ENCODE measurements at places on chromosomes 7 and 10.

DNA sequence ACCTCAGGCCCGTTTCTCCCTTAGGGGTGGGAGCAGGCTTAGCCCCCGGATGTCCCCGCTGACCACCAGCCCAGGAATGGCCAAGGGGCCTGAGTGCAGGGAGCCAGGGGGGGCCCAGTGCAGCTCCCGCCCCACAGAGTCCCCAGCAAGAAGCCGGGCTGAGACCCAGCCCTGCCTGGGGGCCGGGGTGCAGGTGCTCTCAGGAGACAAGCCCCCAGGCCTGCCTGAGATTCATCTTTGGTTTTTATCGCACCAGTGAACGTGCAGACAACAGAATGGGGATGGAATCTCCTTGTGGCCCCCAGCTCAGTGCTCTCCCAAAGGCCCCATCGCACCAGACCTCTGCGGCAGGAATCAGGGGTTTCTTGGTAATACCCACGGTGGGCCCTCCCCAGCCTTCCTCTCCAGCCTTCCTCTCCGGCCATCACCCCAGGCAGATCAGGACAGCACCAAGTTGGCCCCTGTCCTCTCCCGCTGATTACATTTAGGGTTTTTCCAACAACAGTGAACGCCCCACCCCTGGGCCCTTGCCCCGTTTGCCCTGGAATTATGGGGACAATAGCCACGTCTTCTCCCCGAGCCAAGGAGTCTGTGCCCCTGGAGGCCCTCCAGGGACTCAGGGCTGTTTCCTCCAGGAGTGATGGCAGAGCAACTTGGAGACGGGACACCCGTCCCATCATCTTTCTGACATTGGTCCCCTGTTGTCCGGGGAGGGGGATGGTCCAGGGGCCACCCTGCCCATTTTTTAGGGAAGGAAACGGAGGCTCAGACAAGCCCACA is 22.4 kb downstream of the ADAP1 start:
- DNase-seq: no peak

DNA sequence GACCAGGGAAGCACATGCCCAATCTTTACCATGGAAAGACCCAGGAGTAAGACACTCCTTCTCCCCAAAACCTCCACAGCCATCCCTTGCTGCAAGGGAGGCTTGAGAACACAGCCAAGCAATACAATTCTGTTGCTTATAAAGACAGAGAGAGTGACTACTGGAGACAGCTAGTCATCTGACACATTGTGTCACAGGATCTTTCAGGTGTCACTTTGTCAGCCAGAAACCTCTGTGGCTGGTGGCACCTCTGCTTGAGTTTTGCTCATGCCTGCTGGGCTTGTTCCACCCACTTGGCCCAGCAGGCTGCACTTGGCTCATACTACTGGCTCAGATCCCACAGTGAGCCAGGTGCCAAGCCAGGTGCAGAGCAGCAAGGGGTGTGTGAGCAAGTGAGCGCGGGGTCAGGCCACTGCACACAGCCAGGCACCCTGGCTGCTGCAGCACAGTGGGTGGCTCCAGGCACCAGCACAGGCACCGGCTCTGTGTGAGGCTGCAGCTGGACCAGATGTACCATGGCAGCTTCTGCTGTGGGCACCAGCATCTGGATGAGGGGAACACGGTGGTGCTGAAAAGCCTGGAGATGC is 12.4 kb upstream of the PRLHR start:
- no peak for DNase-seq

- DNase-seq: no peak
Observed at GRCh38 chr10:105358911-105359310, 717.8 kb downstream of the SORCS3 start.

DNA sequence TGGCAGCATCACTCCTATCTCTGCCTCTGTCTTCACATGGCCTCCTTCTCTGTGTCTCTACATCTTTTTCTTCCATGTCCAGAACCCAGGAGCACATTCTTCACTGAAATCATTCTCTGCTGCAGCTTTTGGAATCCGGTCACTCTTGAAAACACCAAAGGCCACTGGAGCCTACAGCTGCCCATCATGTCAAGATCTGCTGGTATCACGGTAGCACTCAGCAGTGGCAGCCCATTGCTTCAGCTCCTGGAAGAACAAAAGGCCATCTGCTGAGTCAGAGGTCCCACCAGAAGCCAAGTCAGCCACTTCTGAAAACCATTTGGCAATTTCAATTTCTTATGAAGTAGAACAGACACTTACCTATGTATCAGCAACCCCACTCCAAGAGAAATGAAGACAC is 6.1 kb upstream of the PCBD1 start:
- DNase-seq: no peak

DNA sequence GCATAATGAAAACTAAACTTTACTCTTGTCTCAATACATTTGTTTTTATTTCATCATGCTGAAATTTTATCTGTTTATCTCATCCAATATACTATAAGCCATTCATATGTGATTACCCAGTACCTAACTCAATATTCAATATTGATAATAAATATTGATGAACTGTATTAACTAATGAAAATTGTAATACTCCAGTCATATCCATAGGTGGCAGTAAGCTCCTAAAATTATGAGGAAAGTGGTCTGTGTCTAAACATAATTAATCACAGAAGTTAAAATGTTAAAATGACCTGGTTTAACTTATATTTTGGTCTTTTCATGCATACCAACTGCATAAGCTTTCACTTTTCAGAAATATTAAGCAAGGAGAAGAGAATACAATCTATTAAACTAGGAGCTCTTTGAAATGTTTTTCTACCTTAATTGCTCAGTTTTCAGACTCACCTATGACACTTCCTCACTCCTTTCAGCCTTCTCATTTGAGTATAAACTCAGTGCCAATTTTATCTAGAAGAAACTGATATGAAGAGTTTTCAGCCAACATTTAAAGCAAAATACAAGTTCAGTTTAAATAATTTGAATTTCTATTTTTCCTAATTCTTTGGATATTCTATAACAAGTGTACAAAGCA is 30.5 kb upstream of the VWDE start:
- DNase-seq: no peak

DNA sequence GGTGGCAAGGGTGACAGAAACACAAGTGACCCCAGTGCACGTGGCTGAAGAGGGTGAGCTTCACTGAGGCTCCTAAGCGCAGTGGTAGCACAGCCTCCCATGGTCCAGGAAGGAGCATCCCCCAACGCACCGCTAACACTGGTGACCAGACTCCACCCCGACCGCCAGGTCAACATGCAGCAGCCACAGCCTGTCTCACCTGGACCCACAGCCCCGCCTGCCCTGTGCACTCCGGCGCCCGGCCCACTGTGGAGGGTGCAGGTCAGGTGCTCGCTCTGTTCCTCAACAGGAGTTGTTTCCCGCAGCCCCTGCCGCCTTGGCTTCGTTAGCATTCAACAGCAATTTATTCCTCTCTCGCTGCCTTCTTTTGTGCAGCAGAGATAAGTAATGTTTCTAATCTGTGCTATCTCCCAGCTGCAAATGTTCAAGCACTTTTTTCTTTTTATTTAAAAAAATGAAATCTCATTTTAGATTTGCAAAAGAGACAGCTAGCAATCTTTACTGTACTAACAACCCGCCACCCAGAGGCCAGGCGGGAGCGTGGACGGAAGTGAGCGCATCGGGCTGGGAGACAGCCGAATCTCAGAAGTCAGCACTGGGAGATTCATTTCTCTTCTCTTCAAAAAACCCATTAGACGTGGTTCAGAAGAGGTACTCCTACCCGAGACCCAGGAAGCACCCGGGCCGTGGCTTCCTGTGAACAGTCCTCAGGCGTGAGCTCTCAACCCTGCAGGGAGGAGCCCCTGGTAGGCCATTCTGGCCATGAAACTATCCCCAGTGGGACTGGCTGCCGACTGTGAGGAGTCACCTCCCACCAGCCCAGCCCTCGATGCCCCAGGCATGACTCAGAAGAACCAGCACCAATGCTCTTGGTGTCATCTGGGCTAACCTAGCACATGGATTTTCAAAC is 133.4 kb downstream of the MAD1L1 start:
- no peak for DNase-seq

DNA sequence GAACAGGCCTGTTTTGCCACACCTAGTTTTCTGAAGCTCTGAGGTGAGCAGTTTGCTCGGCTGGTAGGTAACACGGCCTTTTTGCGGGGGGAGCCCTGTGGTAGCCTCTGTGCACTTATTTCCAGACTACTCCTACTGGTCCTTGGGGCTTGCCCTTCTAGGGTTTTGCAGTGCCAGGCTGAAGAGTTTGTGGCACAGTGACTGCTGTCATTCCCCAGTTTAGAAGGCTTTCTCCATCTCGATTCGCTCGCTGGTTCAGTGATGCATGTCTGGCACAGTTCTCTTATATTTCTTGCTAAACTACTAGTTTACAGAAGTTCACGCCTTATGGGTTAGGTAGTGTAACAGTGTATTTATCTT is 711 bp downstream of the KIF20B start:
- DNase-seq: no peak

GRCh38 chr7:102454468-102454867 is 10.2 kb downstream of the ALKBH4 start:
- no peak for DNase-seq

DNA sequence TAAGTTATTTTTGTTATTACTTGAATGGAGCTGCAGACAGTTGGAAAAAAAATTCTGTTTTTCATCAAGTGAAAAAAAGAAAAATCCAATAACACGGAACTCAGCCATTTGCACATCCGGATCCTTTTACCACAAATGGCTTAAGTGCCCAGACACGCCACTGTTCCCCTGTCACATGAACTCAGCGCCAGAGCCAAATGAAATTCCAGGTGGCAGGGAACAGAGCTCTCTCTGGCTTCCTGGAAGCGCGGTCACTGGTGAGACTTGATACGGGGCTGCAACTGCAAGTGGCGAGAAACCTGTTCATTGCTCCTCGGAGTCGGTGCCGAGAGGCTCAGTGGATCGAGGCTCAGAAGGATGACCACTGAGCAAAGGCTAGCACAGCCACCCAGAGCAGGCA is 60.8 kb upstream of the NPTX2 start:
- DNase-seq: no peak

GRCh38 chr10:104260775-104261115 is 6.1 kb downstream of the GSTO1 start:
- no peak for DNase-seq

GRCh38 chr7:18770822-18771221 is 275.3 kb downstream of the HDAC9 start:
- DNase-seq: no peak

DNA sequence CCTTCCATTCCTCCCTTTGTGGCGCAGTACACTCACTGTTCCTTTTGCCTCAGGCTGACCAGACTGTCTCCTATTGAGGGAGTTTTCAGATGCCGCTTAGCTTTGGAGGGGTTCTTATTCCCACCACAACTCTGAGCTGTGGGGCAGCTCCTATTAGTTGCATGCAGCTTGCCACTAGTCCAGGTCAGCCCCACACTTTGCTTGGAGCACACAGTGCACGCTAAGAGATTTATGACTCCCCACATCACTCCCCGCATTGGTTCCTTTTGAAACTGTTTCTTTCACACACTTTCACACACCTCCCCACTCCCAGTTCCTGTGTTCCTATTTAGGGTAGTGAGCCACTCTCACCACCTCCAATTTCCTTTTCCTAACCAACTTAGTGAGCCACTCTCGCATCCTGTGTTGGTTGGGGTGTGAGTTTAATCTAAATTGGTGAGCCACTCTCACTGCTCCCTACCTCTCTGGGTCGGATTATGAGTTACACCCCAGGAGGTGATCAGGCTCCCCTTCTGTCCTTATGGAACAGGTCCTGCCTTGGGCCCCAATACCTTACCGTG is 10.4 kb upstream of the ZNF485 start:
- DNase-seq: no peak

- DNase-seq: no peak
Observed at GRCh38 chr7:39042670-39043069, 65.0 kb downstream of the POU6F2 start.

Measured in D721Med (cell line).